ENCODE measurements at places on chromosomes 16 and 17. TPM values are rescaled to one million over a fixed set of nuclear protein-coding genes. Genes with fewer than 3 reads are reported as not detected.

GRCh38 chr16:12906271-12906670 lies 4.9 kb downstream of the SHISA9 start:
- no peak for DNase-seq

DNA sequence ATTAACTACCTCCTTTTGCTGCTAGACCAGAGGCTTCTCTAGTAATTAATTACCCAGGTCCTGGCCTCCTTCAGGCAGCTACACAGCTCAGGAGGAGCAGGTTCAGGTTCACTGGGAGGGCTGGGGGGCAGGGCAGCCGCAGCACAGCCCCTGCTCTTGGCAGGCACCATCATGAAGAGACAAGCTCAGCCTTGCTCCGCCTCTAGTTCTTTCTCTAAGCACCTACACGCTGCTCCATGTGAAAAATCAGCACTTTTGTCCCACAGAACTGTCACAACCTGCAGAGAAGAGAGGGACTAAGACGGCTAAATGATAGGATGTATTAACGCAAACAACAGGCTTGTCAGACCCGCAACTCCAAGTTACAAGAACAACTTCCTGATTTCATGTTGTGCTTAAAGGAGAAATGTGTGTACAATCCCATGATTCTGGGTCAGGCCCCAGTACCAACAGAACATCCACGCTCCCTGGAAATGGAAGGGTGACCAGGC lies 53.4 kb downstream of the GRB2 start:
- no peak for DNase-seq

- no peak for DNase-seq
Observed at GRCh38 chr16:13883881-13884280, 36.1 kb upstream of the ERCC4 start.

The SPATA20 gene
- total RNA-seq: 17.0 TPM

The TEDC2 gene
- 3.6 TPM for total RNA-seq

Data from IMR-90 (cell line).